ENCODE measurements at places on chromosomes 5 and 9.

- DNase-seq: no peak
Measured at GRCh38 chr5:137580030-137580429, 80.9 kb upstream of the SPOCK1 start.

GRCh38 chr5:32329395-32329834, 16.7 kb upstream of the MTMR12 start:
- peak; percentile 35 for DNase-seq

DNA sequence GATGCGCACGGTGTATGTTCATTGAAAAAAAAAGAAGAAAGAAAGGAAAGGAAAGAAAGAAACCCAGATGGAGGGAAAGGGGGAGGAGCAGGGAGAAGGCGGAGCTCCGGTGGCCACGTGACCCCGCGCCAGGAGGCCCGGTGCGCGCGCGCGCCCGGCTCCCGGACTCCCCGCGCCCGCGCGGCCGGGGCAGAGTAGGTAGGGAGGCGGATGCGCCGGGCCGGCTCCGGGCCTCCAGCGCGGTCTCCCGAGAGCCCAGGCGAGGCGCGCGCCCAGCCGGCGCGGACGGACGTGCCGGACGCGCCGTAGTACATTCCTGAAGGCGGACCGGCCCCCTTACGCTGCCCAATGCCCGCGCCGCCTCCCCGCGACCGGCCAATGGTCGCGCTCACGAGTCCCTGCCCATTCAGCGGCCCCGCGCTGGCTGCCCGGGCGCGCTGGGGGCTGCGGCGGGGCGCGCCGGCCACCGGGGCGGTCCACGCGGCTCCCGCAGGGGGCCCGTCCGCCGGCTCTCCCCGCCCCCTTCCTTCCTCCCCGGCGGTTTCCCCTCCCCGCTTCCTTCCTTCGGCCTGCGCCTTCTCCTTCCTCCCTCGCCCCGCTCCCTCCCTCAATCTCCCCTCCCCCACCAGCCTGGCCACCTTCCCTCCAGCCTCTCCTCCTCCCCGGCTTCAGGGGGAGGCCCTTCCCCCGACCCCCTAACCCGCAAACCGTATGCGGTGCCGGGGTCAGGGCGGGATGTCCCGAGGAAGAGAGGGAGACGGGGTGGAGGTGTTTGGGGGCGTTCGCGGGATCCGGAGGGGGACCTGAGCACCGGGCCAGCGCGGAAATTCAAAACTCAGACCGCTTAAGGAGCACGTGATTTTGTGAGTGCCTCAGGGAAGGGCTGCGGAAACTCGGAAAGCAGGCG, 5.8 kb downstream of the PTCH1 start:
- peak; percentile 88 for DNase-seq

- no peak for DNase-seq
Measured at GRCh38 chr9:16131264-16131663, 578.4 kb downstream of the CCDC171 start.

Measured in activated T-cell treated with anti-CD3 and anti-CD28 coated beads for 48 hours (primary cell).